Amniotic stem cell (primary cell): ENCODE measurements at places on chromosomes 4 and X.

DNA sequence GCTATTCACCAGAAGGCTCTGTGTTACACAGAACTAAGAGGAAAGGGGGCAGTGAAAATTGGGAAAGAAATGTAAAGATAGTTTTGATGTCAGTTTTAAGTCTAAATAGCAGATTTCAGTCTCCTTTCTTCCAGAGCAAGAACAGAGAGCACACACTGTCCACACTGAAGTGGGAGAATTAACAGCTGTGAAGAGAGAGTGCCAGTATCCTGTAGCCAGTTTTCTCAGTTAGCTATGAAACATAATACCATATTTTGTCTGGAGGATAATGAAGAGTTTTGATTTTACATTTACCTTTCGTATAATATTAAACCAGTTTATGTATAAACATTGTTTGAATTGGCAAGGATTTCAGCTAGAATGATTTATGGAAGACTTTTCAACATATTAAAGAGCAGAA lies 35.1 kb downstream of the FBXO8 start:
- DNase-seq: no peak

GRCh38 chrX:69015564-69016292 lies 149.5 kb downstream of the PJA1 start:
- DNase-seq: no peak

DNA sequence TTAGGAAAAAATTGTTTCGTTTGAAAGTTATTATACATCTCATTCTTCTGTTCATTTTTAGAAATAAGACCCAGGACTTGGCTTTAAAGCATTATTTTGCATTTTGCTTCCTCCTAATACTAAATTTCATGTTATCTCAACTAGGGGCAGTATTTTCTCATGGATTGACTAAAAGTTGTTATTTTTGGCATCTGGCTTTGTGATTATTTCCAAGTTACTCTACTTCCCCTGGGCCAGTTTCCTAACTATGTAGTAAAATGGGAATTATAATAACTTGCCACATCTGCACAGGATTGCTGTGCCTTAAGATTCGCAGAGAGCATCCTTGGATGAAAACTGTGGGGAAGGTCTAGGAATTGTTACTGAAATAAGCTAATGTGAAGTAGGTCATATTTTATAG lies 3.0 kb downstream of the RBPJ start:
- peak; percentile 25 for DNase-seq

DNA sequence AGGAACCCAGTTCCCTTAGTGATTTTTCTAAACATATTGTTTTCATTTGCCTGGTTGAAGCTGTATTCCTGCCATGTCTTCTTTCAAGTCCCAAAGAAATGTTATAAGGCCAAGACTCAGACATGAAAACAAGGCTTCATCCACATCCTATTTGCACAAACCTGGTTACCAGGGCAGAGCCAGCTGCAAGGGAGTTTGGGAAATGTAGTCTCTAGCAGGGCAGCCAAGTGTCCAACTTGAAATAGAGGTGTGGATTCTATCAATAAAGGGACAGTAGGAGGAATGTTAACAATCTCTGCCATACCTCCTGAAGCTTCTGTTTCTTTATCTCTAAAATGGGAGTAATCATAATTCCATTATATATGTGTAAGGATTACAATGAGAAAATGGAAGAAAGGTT lies 56.6 kb downstream of the INTS12 start:
- no peak for DNase-seq

- DNase-seq: no peak
Measured at GRCh38 chr4:173807347-173807746, 277.3 kb upstream of the HAND2 start.
